Eye (tissue), 1 donor: ENCODE measurements at places on chromosomes 5 and 9.

- no peak for DNase-seq
Measured at GRCh38 chr5:93591323-93591945, 8.4 kb downstream of the NR2F1 start.

DNA sequence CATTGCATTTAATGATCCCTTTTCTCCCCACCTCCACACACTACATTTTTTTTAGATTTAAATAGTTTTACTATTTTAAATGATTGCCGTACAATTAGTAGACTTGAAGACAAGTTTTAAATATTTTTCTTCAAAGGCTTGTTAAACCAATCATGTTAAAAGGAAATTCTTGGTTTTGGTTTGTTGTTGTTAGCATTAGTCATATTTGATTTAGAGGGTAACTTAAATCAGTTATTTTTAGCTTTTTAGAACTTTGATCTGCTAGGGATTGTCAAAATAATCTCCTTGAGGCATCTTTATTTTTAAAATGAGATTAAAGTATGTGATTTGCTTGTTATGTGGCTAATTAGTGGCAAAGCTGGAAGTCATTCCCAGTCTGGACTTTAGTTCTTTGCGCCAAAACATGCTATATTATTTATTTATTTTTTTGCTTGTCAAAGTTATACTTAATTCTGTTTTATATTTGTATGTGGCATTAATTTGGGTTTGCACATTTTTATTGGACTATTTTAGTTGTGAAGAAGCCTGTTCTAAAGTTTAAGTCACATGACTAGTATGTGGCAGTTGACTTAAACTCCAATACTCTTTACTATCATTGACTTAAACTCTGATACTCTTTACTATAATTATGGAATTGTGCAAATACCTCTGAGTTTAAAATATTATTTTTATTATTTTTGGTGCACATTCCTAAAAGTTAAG lies 14.7 kb downstream of the ITGA1 start:
- no peak for DNase-seq

DNA sequence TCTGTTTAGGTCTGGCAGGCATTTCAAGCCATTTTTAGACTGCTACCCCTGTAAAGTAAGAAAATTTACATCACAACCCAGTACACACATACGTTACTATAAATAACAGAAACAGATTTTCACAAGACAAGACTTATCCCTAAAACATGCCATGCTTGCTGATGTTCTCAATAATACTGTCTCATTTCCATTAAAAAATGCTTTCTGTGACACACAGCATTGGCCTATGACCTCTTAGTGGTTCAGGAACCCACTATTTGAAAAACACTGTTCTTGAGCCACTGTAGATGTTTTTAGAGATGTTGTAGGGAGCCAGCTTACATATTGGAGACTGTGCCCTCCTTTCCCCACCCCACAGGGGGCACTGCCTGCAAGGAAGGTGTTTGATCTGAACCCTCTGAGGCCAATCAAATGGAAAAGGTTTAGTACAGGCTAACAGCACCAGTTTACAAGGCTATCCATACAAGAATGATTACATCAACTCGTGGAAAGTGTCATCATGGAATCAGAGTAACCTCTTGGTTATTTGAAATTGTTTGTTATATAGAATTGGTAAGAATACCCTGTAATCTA lies 30.8 kb downstream of the ZSWIM6 start:
- no peak for DNase-seq

GRCh38 chr5:96661855-96662724 lies at the start of gene CAST:
Gene CAST, plus strand, starts transcription at chr5:96662376. Its CDS starts 47 bp downstream, at chr5:96662423.
- peak; percentile 86 for DNase-seq

- DNase-seq = no peak
Measured at GRCh38 chr5:137954131-137954879, 65.0 kb downstream of the PKD2L2 start.

- DNase-seq = no peak
Measured at GRCh38 chr5:172064766-172065165, 58.3 kb upstream of the FBXW11 start.

- no peak for DNase-seq
Measured at GRCh38 chr5:37662789-37663485, 176.9 kb downstream of the GDNF start.

DNA sequence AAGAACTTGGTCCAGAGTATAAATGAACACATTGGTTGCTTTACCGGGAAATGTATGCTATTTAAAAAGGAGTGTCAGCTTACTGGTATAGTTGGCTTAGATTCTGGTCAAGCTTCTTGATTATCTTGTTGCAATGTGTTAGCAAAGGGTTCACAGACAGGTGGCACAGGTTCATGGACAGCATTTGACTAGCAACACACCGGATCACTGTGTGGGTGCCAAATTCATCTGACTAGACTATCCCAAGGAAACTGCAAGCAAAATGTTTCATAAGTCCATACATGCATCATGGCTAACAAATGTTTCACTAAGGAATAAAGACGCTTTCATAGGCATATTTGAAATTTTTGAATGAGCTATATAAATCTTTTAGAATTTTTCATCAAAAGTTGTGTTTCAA lies 274.1 kb downstream of the PLK2 start:
- DNase-seq = no peak

- DNase-seq = no peak
Measured at GRCh38 chr5:4831325-4831724, 308.8 kb upstream of the ADAMTS16 start.
